ENCODE measurements at places on chromosomes 1 and 21.

- DNase-seq: no peak
Observed at GRCh38 chr21:45885597-45885929, 96.0 kb upstream of the COL6A1 start.

- DNase-seq: peak; percentile 54
Observed at GRCh38 chr21:33940164-33940880, 24.7 kb upstream of the ATP5PO start.

DNA sequence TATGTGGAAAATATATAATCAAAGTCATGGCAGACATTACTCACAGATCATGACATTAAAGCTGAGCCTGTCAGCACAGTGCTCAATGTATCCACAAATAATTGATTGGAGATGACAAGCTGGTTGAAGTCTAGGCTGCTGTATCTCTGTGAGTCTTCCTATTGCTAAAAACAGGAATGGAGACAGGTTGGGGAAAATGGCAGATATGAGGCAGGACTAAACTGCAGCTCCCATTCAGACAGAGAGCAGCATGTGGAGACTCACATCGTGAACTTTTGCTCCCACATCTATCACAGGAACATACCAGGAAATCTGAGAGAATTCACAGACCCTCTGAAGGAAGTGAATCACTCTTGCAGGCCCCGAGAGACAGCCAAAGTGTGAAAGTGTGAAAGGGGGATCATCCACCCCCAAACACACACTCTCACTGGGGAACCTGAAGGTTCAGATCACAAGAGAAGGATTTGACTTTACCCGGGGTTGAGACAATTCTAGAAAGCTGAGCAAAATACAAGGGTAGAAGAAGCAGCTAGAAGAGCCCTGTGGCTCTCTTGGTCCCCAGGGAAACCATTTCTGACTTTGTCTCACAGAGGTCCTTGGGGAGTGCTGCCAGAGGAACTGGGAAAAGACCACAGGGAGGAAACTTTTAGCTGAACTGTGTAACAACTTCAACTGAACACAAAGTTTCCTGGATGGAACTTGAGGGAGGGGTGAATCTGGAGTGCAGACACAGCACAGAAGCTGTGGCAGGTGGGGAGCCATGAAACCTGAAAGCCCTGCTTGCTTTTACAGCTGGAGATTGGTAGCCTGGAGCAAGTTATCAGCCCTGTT is 173.4 kb downstream of the S1PR1 start:
- no peak for DNase-seq

GRCh38 chr1:153944827-153945117 is 1.7 kb downstream of the DENND4B start:
- no peak for DNase-seq

DNA sequence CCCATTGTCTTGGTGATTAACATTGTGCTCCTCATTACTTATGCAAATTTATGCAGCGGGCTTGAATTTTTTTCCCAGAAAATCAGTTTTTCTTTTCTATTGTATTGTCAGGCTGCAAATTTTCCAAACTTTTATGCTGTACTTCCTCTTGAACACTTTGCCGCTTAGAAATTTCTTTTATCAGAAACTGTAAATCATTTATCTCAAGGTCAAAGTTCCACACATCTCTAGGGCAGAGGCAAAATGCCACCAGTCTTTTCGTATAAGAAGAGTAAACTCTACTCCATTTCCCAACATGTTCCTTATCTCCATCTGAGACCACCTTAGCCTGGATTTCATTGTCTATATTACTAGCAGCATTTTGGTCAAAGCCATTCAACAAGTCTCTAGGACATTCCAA is 113.9 kb upstream of the OLFM3 start:
- DNase-seq: no peak
